ENCODE measurements at places on chromosomes 6 and 20.

DNA sequence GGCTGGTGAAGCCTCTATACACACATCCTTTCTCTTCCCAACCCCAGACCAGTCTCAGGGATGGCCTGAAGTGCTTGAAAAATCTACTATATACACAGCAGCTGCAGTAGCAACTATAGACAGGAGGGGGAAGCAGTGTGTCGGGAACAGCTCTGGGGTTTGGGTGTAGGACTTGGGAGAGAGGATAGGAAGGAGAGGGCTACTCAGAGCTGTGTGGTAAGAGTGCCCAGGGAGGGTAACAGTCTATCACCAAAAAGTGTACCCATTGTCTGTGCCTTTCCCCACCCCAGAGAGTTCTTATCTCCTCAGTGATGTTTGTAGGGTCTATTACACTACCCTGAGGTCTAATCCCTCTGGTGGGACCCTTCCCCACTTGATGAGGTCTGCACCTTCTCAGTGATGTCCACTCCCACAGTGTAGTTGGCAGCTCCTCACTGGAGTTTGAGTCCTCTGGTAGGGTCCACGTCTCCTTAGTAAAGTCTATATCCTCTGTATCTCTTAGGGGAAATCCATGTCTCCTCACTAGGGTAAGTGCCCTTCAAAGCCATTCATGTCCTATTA lies 1.5 kb upstream of the GGT7 start:
- peak; percentile 87 for DNase-seq

- peak; percentile 41 for DNase-seq
These were observed 91.2 kb downstream of the MAP3K5 start for GRCh38 chr6:136701045-136701444.

DNA sequence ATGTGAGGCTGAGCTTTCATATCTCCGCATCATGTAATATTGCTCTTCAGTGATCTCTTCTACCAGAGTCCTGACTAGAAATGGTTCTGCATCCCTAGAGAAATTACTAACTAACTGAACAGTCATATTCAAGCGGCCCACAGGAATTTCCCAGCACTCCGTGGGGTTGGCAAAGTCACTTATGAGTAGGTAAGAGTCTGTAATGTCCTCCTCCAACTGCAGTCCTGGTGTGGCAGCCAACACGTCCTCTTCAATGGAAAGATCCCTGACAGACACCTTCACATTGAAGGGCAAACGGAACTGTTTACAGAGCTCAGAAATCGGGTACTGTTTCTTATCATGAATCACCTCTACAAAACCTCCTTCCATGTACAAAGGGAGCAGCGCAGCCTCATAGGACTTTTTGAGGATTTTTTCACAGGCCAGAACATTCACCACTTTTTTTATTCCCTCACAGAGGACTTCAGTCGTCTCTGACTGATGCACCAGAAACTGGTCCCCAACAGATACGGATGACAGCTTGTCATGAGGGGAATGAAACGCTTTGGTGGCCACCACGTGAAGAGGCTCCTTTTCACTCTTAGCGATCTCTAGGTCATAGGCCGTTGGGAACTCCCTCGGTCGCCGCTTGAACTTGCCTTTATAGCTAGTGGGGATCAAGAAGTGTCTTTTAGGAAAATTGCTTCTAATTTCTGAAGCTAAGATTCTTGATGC lies 87.7 kb downstream of the THEMIS start:
- DNase-seq = no peak

GRCh38 chr20:31497838-31498540 lies 16.3 kb upstream of the HM13 start:
- no peak for DNase-seq

DNA sequence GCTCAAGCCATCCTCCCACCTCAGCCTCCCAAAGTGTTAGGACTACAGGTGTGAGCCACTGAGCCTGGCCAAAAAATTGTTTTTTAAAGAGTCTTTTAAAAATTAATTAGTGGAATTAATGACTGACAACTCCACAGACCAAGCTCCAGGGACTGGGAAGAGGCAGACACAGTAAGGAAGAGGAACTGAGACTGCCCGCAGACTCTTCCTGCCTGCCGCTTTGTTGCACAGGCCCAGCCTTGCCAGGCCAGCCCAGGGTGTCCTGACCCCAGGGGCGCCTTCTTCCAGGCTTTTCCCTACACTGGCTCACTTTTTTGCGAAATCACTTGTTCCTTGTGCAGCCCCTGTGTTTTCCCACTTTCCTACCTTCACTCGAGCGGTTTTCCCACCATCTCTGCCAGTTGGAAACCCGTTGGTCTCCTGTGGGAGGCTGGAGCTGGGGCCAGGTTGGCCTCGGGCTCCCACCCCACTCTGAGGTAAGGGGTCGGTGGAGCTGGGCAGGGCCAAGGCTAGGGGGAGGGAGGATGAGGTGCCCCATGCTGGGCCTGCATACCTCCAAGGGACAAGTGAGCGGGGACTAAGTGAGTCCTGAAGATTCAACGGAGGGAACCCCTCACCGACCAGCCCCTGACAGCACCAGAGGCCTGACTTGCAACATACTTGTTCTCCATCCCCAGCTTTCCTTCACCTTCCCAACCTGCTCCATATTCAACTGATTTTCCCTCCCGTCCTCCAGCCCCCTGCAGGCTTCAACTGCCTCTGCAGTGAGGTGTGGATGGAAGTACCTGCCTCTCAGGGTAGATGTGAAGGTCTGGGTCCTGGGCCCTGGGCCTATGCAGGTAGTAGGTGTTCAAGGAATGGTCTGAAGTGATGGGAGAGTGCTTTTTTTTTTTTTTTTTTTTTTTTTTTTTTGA lies 23.5 kb upstream of the SMIM29 start:
- DNase-seq = no peak

- no peak for DNase-seq
These were observed 219.2 kb downstream of the CLVS2 start for GRCh38 chr6:123215211-123215610.

- DNase-seq = no peak
These were observed 96.7 kb downstream of the EPHA7 start for GRCh38 chr6:93322651-93323050.

DNA sequence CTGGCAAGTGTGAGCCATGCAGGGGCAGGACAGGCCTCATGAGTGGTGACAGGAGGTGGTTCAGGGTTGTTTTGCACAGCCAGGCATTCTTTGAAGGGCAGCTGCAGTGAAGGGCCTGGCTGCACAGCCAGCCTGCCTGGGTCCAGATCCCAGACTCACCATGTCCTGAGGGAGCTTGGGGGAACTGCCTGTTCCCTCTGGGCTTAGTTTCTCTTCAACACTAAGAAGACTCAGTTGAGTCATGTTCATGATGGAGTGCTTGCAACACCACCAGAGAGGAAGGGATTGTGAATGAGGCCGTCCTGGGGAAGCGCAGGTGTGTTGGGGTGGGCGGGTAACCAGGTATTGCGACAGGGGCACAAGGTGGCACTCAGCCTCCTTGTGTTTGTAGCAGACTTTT lies 102.4 kb downstream of the CDH26 start:
- DNase-seq = no peak

DNA sequence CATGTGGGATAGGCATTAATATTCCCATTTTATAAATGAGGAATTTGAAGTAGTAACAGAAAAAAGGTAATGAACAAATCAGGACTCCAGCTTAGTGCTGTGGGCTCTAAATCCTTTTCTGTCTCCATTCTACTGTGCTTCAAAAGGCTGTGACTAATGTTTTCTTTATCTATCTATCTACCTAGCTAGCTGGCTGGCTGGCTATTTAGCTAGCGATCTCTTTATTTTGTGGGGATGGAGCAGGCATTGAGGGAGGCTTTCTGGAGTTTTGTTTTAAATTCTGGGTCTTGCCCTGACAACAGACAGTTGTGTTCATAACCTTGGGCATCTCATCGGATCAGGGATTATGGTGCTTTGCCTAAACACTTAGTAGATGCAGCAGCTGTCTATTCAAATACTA lies 139.2 kb downstream of the SOX4 start:
- peak; percentile 51 for DNase-seq

DNA sequence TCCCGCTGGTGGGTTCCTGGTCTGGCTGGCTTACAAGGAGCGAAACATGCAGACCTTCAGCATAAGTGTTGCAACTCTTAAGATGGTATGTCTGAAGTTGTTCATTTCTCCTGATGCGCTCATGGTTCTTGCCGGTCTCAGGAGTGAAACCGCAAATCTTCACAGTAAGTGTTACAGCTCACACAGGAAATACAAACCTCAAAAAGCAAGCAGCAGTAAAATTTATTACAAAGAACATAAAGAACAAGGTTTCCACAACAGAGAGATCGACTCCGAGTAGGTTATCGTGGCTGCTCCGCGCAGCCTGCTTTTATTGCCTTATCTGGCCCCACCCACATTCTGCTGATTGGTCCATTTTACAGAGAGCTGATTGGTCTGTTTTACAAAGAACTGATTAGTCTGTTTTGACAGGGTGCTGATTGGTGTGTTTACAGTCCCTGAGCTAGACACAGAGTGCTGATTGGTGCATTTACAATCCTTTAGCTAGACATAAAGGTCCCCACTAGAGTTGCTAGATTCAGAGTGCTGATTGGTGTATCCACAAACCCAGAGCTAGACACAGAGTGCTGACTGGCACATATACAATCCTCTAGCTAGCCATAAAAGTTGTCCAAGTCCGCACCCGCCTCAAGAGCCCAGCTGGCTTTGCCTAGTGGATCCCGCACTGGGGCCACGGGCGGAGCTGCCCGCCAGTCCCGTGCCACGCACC lies 39.2 kb downstream of the TRIM27 start:
- DNase-seq = no peak

DNA sequence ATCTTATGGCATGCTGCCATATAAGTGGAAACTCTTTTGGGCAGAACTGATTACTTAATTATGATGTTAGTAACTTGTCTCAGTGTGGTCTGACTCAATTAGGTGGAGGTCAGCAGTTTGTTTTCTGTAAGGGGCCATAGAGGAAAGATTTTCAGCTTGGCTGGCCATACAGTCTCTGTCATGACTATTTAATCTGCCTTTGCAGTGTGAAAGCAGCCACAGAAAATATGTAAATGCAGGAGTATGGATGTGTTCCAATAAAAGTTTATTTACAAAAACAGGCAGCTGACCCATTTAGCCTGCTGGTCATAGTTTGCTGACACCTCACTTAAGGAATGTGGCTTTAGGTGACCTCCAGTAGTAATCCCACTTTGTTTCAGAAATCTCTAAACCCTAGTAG lies 700.7 kb downstream of the EPM2A start:
- DNase-seq = no peak

DNA sequence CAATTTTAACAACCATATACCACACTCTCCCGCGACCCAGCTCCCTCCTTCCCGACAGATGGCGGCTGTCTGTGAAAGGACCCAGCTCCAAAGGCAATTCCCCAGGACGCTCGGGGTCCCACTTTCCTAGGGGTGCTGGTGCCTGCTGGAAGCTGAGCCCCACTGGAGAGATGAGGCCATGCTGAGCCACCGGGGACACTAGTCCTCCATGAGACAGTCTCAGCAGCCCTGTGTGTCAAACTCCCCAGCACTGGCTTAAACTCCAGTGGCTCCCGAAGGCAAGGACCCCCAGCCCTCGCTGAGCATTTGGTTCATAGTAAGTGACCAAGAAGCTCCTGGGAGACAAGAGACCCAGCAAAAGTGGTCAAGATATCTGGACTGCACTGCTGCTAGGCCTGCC lies 52.1 kb downstream of the SLC2A10 start:
- DNase-seq = no peak

- peak; percentile 51 for DNase-seq
These were observed 207.5 kb downstream of the SMOC2 start for GRCh38 chr6:168648240-168649125.

GRCh38 chr20:49969234-49969633 lies 13.5 kb upstream of the SNAI1 start:
- DNase-seq = no peak

DNA sequence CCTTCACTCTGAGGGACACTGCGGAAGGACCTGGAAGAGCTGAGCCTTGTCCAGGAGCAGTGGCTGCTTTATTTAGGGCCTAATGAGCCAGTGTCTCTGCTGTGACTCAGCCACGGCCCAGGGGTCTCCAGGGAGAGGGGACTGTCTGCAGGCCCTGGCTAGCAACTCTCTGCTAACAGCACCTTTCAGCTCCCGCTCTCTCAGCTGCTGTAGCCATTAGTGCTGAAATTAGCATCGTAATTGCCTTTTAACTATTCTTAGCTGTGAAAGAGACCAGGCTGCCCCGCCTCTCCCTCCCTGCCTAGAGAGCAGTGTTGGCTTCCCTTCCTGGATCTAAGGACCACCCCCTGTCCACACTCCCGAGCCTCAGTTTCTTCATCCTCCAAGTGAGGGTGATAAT lies 53.1 kb upstream of the SLC32A1 start:
- no peak for DNase-seq

- DNase-seq = no peak
These were observed 396.2 kb downstream of the RFPL4B start for GRCh38 chr6:112743323-112743722.

GRCh38 chr20:32128167-32128566 lies 18.7 kb downstream of the TM9SF4 start:
- DNase-seq = no peak

DNA sequence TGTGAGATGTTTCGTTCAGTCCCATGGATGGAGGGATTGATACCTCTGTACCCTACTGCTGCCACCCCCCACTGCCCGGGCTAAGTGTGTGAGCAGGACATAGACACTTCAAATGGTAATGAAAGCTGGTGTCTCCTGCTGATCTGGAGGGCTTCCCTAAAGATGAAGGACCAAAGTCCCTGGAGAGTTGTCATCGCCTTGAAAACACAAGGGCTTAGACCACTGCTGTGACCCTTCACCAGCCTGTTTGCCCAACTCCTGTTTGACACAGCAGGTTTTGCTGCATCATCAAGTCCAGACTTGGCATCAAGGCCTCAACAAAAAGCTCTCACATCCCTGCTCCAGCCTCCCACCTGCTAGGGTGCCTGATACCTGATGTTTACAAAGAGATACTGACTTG lies 57.9 kb upstream of the FAM8A1 start:
- no peak for DNase-seq

GRCh38 chr6:108872141-108872557 lies 23.9 kb downstream of the ARMC2 start:
- no peak for DNase-seq

DNA sequence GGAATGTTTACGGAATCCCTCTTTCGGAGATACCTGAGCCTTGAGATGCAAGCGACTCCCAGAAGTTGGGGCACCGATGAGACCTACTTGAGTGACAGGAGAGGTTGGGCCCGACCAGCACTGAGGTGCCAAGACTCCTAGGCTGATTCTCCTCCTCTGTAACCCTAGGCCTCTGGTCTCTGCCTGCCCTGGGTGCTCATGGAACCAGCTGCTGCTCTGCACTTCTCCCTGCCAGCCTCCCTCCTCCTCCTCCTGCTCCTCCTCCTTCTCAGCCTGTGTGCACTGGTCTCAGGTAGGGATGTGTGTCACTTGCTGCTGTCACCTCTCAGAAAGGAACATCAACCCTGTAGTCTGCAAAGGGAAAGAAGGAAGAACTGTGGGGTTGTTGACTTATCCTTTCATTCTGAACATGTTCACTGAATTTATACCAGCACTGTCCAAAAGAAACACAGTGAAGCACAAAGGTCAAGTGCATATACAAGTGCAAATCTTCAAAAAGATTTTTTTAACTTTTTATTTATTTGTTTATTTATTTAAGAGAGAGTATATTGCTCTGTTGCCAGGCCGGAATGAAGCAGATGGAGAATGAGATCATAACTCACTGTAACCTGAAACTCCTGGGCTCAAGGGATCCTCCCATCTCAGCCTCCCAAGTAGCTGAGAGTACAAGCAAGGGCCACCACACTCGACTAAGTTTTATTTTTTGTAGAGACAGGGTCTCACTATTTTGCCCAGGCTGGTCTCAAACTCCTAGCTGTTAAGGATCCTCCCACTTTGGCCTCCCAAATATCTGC lies 913 bp downstream of the BTN2A2 start:
- peak; percentile 34 for DNase-seq

GRCh38 chr20:63735859-63736718 lies at the start of gene LIME1:
LIME1 (plus strand) TSS chr20:63736664; CDS start chr20:63737550, 886 bp downstream.
- no peak for DNase-seq

- no peak for DNase-seq
These were observed 897 bp downstream of the ADIG start for GRCh38 chr20:38581830-38582358.

Measured in SJCRH30 (cell line).